Lung (tissue), 17 donors: ENCODE measurements at places on chromosomes 5 and 9. TPM values are rescaled to one million over a fixed set of nuclear protein-coding genes. Genes with fewer than 3 reads are reported as not detected.

DNA sequence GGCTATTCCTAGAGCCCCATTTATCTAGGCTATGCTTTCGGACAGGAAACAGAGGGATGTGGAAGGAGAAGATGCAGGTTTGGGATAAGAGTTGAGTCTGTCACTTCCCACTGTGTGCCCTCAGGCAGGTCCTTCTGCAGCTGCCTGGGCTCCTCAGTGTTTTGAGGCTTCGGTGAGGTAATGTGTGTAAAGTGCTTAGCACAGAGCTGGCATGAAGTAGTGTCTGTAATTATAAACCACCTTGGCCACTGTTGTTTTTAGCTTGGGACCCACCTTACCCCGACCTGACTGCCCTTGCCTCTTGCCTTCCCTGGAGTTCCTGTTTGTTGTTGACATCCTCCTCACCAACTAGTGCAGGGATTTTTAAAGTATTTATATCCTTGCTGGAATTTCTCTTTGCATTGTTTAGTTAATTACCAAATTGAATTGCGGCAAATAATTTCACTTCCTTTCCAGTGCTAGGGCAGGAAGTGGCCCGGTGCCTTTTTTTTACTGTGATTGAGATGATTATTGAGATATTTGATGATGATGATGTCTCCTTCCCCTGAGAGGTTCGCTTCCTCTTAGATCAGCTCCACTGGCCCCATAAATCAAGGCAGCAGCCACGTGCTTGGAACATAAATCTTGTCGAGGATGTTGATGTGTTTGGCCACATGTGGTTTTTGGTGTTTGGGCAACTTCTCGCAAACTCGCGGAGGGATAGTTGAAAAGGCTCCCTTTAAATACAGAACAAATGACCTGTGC lies 38.3 kb upstream of the DAB2IP start:
- peaks cover 11% of the 10 kb centered on the region for H3K4me1 ChIP-seq
- DNase-seq: no peak
- H3K36me3 ChIP-seq: no peaks in the 10 kb centered on the region
- H3K27ac ChIP-seq: peak overlapping the region; percentile 42
- no peak overlapping the region for H3K4me3 ChIP-seq
- H3K27me3 ChIP-seq: no peaks in the 10 kb centered on the region

DNA sequence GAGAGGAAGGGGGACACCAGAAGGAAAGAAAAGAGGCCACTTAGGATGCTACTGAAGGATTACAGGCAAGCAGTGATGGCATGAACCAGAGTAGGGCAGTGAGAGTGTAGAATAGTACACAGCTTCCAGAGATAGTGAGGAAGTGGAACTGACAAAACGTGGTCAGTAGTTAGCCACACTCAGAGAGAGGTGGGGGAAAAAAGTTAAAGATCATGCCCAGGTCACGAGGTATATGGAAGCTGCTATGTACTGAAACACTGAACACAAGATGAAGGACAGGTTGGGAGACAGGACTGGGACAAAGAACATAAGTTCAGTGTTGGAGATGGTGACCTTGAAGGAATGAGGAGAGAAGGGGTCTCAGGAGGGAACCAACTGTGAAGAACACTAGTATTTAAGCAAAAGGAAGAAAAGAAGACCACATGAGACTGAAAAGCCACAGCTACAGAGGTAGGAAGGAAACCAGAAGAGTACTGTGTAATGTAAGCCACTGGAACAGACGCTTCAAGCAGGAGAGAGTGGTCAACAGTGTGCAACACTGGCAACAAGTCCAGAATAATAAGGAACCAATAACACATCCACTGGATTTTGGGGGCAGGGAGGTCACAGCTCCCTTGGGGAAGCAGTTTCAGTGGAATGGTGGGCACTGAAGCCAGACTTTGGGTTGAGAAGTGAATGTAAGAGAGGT lies 45.5 kb downstream of the ELL2 start:
- no peaks in the 10 kb centered on the region for H3K27me3 ChIP-seq
- H3K4me1 ChIP-seq: no peaks in the 10 kb centered on the region
- H3K4me3 ChIP-seq: no peak overlapping the region
- no peak for DNase-seq
- peaks cover 17% of the 10 kb centered on the region for H3K36me3 ChIP-seq

GRCh38 chr5:174601946-174602345 lies 122.4 kb upstream of the MSX2 start:
- no peak overlapping the region for H3K27ac ChIP-seq
- peaks cover 4% of the 10 kb centered on the region for H3K4me1 ChIP-seq
- no peaks in the 10 kb centered on the region for H3K36me3 ChIP-seq
- H3K4me3 ChIP-seq: no peak overlapping the region
- peaks cover 11% of the 10 kb centered on the region for H3K27me3 ChIP-seq

GRCh38 chr9:91856419-91856818 lies 93.6 kb downstream of the ROR2 start:
- no peaks in the 10 kb centered on the region for H3K36me3 ChIP-seq
- no peak overlapping the region for H3K4me3 ChIP-seq
- no peaks in the 10 kb centered on the region for H3K4me1 ChIP-seq
- H3K27ac ChIP-seq: no peak overlapping the region
- H3K27me3 ChIP-seq: no peaks in the 10 kb centered on the region

Gene HBEGF
- 13.0 TPM for total RNA-seq

Gene WDR38
- 11.4 TPM for total RNA-seq

Gene ZNF462
- total RNA-seq: 36.5 TPM

Gene MEIKIN
- total RNA-seq: not detected

Gene TMEM203
- 35.8 TPM for total RNA-seq
